T-helper 9 cell (primary cell): ENCODE measurements at places on chromosomes 1 and 21.

GRCh38 chr1:158186180-158186579 is 5.5 kb downstream of the CD1D start:
- DNase-seq: no peak

DNA sequence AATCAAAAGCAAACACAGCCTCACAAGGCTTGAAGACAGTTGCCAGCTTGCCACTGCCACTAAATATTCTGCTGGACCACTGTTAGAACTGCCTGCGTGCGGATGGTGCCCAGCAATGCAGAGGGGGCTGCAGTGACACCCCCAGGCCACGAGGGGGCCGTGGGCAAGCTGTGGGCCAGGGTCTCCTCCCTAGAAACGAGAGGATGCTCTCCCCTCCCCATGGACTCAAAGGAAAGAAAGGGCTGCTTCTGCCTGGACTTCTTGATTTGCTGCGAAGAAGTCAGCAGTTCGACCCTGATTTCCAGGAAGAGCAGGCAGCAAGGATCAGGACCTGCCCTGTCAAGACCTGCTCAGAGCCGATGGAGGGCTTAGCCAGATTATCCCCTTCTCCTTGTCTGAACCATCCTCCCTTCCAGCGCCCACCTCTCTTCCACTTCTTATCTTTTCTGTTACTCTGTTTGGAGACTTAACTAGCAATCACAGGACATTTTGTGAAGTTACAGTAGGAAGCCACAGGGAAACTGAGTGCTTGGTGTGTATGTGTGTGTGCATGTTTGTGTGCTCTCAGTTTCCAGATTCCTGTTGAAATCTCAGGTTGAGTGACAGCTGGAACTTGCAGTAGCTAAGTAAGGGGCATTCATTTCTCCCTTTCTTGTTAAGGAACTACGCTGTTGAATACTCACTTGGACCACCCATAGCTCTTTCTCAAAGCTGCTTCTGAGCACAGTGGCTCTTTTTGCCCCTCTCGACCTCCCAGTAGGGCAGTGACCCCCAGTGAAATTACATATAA is 2.7 kb downstream of the MAN1C1 start:
- peak; percentile 45 for DNase-seq

DNA sequence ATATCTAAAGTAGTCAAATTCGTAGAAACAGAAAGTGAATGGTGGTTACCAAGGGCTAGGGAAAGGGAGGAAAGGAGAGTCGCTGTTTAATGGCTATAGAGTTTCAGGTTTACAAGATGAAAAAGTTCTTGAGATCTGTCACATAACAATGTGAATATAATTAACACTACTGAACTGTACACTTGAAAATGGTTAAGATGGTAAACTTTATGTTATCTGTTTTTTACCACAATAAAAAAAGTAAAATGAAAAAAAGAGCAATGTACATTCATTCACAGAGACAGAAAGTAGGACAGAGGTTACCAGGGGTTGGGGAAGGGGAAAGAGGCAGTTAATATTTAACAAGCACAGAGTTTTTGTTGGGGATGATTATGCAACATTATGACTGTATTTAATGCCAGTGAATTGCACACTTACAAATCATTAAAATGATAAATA is 53.3 kb upstream of the SEC16B start:
- DNase-seq: no peak

DNA sequence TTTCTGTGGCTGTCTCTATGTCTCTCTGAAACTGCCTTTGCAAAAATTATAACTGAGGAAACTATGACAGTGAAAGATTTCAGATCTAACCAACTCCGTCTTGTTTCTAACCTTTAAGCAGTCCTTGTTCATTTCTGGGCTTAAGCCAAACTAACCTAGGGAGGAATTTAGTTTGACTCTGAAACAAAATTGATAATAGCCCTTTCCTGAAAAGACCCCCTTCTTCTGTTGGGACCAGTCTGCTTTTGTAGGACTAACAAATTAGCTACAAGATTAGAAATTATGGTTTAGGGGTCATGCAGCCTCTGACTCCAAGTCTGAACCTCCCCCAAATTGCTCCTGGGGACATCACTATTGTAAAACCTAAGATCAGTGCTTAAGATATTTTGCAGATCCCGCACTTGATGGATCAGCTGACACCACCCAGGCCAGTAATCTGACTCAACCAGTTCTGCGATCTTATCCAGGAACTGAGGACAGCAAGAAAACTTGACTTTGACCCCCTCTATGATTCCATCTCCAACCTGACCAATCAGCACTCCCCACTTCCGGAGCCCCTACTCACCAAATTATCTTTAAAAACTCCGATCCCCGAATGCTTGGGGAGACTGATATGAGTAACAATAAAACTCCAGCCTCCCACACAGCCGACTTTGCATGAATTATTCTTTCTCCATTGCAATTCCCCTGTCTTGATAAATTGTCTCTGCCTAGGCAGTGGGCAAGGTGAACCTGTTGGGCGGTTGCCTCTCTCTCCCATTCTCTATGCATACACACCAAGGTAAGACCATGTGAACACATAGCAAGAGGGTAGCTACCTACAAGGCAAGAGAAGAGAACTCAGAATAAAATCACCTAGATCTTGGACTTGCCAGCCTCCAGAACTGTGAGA is 11.1 kb upstream of the TRIM63 start:
- no peak for DNase-seq

GRCh38 chr1:203408486-203409481 is 57.9 kb upstream of the FMOD start:
- no peak for DNase-seq

- DNase-seq: no peak
Measured at GRCh38 chr1:217484871-217485270, 146.0 kb downstream of the GPATCH2 start.

- DNase-seq: no peak
Measured at GRCh38 chr1:68811806-68812205, 314.9 kb upstream of the DEPDC1 start.

DNA sequence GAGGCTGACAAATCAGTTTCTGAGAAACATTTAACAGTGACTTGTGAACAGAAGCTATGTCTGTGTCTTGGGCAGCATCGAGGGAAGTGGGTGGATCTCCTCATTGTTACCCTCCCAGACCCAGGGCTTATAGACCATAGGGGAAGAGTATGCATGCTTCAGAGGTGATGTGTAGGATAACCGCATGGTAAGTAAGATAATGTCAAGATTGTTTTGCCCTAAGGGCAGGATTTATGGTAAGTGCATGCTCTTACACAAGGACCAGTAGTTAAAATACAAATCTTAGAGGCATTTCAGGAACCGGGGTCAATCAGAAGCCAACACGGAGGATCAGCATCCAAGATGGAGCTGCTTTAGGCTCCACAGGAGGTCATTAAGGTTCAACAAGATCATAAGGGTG is 7.7 kb upstream of the PRMT2 start:
- DNase-seq: no peak

DNA sequence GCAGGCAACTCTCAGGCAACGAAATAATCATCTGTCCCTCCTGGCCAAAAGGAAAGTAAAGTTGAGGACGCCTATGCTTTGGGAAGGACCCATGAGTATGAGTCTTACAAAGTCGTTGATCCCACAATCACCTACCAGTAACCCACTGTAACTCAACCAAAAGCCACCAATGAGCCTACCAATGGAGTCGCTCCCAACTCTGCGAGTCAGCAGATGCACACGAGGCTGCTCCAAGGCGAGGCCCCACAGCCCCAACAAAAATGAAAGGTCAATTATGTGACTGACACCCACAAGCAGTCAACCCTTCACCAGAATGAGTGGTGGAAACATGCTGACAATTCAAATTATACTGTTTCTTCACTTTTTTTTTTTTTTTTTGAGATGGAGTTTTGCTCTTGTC is 12.0 kb downstream of the SETD4 start:
- no peak for DNase-seq

GRCh38 chr1:9346566-9346965 is 53.9 kb downstream of the SPSB1 start:
- DNase-seq: no peak

- no peak for DNase-seq
Measured at GRCh38 chr1:206521127-206521526, 13.8 kb downstream of the RASSF5 start.

GRCh38 chr1:73160759-73161158 is 878.4 kb upstream of the NEGR1 start:
- no peak for DNase-seq

DNA sequence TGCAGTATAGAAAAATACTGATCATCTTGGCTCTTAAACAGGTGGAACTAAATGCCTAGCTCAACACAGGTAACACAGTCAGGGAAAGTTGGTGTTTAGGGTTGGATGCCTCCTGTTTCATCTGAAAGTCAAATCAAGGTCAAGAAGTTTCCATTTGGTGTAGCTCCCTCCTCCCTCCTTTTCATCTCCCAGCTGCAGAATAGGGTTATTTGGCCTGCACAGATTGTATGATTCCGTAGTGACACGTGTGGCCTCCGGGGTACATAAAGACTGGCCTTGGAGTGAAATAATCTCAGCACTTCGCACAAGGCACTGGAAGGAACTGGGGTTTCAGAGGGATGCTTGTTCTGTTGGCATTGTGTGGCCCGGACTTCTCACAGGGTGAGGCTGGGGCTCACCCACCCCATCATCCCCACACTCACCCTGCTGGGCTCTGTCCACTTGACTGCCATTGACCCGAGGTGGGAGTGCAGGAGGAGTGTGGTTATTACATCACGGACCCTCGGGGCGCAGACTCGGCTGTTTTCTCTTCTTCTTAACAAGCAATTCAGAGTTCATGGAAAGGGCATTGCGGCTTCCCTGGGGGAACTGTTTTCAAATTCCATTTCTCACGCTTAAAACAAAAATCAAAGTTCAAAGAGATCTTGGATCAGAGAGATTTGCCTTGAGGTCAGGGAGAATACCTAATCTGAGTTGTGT is 18.4 kb downstream of the IGSF5 start:
- no peak for DNase-seq

- no peak for DNase-seq
Measured at GRCh38 chr1:234396871-234397270, 23.6 kb downstream of the COA6 start.

- DNase-seq: no peak
Measured at GRCh38 chr1:11412141-11412540, 66.8 kb upstream of the DISP3 start.

- no peak for DNase-seq
Measured at GRCh38 chr21:16241016-16241415, 511.2 kb downstream of the USP25 start.

DNA sequence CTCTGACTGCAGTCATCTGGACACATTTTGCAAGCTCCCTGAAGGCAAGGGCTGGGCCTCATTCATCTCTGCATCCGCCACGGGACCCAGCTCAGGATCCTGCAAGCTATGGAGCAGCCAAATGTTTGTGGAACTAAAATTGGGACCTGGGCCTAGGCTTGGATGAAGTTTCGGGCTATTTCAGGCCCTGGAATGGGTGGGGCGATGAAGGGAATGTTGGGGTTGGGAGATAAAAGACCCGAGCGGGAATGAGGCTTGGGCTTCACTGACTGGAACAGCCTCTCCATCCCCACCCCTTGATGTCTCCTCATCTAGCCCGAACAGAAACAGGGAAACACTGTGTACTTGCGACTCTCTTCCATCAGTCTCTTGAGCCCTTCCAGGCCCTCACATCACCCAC is 7.3 kb upstream of the AHCYL1 start:
- DNase-seq: no peak

- no peak for DNase-seq
Measured at GRCh38 chr1:68231627-68232288, 565 bp downstream of the WLS start.

DNA sequence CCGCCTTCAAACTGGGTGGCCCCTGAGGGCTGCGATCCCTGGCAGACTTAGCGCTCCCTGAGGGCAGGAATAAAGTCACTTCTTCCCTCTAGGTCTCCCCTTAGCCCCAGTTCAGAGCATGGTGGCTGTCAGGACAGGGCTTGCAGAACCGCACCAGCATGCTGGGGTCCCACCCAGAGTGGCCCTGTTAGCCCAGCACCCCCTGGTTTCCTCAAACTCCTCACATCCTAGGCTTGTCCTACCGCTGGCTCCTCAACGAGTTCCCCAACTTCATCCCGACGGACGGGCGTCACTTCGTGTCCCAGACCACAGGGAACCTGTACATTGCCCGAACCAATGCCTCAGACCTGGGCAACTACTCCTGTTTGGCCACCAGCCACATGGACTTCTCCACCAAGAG is 15.8 kb downstream of the CNTN2 start:
- no peak for DNase-seq

GRCh38 chr1:99474350-99474893 is 171.5 kb upstream of the PALMD start:
- no peak for DNase-seq

DNA sequence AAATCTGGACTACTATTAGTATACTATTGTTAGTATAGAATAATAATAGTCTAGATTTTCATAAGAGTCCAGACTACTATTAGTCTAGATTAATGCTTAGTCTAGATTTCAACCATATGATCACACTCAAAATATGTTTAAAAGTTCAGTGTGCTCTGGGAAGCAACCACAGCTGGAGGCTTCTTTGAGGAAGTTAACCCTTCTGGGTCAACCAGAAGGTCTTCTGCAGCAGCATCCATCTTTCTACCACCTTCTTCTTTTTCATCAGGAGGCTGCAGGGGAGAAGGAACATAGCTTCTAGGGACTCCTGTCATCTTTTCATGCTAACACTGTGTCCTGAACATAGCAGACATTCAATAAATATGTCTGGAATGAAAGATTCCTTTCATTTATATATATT is 51.2 kb upstream of the DNAJC6 start:
- no peak for DNase-seq

- DNase-seq: no peak
Measured at GRCh38 chr1:24857507-24858133, 72.5 kb downstream of the RUNX3 start.

DNA sequence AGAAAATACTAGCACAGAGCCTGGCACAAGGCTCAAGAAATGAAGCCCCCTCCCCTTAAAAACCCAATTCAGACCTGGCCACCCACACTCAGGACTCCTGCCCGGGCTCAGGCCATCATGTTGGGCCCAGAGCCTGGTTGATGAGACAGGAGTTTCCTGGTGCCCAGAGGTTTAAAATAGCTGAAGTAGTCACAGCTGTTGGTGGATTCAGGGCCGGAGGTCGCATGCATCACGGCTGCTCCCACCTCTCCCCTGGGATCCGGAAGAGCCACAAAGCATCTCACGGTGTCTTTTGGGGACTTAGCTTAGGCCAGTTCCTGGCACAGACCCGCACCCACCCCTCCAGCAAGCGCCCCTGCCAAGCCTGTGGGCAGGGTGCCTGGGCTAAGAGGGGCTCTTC is 2.6 kb upstream of the PADI2 start:
- no peak for DNase-seq

GRCh38 chr1:175978476-175978875 is 228.6 kb downstream of the COP1 start:
- DNase-seq: no peak

- no peak for DNase-seq
Measured at GRCh38 chr1:110011527-110012041, 22.8 kb upstream of the STRIP1 start.

- no peak for DNase-seq
Measured at GRCh38 chr21:44497703-44498126, 42.3 kb downstream of the KRTAP10-1 start.

DNA sequence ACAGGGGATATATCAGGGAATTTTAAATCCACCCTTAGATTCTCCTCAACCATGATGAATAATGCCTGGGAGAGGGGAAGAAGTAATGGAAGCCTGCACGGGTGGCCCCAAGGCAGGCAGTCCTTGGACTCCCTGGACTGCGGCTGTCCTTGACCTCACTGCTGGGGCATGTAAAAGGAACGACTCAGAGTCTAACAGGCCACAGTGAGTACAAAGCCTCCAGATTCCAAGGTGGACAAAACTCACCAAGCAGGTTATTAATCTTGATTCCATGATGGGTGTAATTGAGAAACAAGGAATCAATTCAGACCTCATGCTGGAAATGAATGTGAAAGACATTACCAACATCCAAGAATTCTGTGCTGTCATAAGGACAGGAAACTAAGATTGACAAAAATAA is 13.0 kb upstream of the ARHGAP29 start:
- DNase-seq: no peak

GRCh38 chr1:29602203-29602602 is 365.9 kb downstream of the PTPRU start:
- no peak for DNase-seq
